Activated T-cell treated with anti-CD3 and anti-CD28 coated beads, Interleukin-2, amount 50 U/mL, for 4 hours (primary cell): ENCODE measurements at places on chromosomes 3 and 15. TPM values are rescaled to one million over a fixed set of nuclear protein-coding genes. Genes with fewer than 3 reads are reported as not detected.

GRCh38 chr15:77027697-77028450, 32.9 kb downstream of the PSTPIP1 start:
- no peak for DNase-seq

GRCh38 chr15:42063122-42063848, 31.1 kb downstream of the PLA2G4D start:
- DNase-seq: no peak

DNA sequence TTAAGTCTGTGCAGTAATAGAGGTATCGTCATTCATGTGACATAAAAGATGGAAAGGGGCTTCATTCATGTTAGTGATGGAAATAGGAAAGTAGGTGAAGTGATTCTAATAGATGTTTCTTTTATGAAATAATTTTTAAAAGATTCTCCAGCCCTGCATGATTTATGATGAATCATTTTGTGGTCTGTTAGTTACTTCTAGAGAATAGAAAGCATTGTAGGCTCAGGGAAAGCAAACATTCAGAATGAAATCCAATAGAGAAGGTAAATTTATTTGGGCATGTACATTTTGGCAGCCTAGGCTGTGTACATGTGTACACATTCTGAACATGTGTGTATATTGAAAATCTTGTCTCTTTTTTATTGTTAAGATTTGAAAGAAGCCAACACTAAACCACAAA, 23.1 kb downstream of the PPARG start:
- no peak for DNase-seq

GRCh38 chr15:70259028-70259424, 161.3 kb upstream of the TLE3 start:
- peak; percentile 52 for DNase-seq

DNA sequence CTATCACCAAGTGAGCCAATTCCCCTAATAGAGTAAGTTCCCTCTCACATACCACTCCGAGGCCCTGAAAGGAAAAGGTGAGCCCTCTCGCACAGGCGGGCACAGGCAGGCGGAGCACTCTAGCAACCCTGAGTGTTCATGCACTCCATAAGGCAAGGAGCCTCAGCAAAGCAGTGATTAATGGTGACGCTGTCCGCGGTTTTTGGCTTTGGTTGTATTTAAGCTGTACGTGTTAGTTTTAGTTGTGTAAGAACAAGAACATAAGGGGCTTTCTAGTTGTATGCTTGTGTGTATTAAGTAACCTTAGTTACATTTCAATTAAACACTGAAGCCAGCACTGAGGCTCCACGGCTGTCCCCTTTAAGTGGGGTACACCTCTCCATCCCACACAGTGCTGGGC, 33.1 kb downstream of the KLHL25 start:
- DNase-seq: no peak

DNA sequence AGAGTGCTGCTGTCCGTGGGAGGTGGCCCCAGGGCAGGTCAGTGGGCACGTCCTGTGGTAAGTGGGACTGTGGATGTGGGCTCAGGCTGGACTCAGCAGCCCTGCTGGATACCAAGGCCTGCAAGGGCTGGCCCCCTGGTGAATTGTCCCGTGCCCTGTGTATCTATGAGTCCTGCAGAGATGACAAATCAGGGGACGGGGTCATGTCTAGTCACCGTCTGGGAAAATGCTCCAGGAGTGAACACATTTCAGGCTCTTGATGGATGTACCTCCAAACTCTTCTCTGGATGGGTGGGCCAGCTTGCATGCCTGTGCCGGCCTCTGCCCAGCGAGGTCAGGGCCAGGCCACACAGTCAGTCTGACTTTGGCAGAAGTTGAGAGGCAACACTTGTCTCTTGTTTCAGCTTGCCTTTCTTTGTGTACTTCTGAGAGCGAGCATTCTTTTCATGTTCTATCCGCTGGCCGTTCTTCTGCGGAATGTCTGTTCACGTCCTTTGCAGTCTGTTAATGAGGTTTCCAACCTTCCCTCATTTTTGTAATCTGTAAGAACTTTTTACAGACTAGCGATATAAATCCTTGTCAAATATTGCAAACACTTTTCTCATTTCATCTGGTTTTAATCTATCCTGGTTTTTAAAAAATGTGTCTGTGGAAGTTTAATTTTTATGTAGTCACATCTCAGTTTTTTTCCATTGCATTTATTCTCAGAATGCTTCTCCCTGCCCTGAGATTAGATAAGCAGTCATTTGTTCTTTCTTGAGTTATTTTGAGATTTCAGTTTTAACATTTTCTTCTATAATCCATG, 11.4 kb upstream of the STAB1 start:
- no peak for DNase-seq

DNA sequence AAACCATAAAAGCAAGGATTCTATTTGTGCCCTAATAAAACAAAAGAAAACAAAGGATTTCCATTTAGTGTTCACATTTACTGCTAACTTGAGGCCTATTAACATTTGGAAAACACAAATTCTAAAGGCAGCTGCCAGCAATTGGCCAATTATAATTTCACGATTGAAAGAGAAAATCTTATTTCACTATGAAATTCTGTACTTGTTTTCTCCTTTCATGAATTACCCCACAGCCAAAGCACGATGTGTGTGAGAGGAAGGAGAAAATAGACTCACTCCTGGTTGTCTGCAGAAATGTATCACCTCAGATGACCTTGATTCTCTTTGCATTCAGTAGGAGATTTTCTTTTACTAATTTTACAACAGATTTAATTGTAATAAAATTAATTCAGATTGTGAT, 242.8 kb upstream of the GBE1 start:
- no peak for DNase-seq

- no peak for DNase-seq
Measured at GRCh38 chr3:34203386-34203785, 405.0 kb downstream of the PDCD6IP start.

DNA sequence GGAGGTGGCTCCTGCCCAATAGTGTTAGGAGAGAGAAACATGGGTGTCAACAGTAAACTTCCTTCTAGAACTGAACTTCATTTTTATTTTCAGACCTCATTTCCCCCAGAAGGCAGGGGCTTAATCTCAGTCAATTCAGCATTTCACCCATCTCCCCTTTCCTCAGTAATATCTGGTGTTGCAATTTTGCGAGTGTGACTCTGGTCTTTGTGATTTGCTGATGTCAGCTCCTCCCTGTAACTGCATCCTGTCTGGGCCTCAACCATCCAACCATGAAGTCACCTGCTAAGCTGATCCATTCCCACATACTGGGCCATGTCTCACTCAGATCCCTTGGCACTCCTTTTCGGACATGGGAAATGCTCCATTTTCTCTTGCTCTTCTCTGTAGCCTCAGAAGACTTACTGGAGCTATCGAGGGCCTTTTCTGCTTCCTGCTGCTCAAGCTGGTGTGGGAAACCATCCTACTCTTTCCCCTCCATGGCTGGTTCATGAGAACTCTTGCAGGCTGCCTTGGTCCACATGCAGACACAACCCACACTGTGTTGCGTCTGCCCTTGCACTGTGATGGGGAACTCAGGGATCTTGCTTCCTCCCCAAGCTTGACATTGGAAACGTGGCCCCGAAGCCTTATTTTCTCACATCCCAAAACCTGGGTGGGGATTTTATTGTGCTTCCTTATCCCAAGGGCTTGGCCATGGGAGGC, 24.6 kb downstream of the CCR4 start:
- no peak for DNase-seq

DNA sequence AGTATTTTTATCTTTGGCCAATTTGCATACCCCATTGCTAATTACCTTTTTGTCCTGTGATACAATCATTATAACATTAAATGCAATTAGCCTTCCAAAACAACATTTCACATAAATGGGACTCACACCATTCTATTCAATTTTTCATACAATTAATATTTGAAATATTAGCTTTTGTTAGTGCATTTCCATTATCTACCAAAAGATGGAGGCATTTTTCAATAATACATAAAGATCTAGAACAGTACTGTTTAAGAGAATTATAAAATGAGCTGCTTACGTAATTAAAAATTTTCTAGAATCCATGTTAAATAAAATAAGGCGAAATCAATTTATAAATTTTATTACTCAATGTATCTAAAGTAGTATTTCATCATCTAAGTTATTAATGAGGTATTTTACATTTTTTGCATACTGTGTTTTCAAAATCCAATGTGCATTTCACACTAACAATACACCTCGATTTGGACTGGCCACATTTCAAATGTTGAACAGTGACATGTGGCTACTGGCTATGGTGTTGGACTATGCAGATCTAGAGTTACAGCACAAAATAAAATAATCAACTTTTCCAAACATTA, 74.3 kb downstream of the TJP1 start:
- no peak for DNase-seq

GRCh38 chr3:29683018-29683993, 402.4 kb downstream of the RBMS3 start:
- no peak for DNase-seq

DNA sequence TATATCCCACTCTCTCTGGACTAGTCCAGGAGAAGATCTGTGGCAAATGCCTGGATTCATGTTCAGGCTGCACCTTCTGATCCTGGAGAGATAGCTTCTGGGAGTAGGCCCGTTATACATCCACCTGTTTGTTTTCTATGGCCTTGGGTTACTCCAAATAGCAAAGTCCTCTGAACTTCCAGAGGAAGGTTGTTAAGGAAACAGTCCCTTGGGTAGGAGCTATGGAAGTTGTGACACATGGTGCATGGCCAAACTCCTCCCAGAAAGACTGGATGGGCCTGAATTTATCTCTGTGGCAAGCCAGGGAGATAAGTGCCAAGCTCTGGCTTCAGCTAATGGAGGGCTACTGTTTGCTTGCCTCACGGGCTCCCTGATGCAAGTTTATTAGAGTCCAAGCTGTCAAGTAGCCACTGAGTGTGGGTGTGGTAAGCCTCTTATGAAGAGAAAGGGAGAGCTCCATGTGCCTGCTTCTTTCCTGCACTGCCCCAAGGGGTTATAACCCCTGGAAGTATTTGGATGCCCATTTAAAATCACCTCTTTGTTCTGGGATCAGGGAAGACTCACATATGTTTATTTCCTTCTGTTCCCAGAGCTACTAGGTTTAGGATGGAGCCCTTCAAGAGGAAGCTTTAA, 328.7 kb upstream of the ATP11B start:
- no peak for DNase-seq

- DNase-seq: peak; percentile 20
Measured at GRCh38 chr15:84715441-84716035, 401 bp downstream of the SEC11A start.

- no peak for DNase-seq
Measured at GRCh38 chr3:151867666-151868065, 5.8 kb upstream of the SUCNR1 start.

DNA sequence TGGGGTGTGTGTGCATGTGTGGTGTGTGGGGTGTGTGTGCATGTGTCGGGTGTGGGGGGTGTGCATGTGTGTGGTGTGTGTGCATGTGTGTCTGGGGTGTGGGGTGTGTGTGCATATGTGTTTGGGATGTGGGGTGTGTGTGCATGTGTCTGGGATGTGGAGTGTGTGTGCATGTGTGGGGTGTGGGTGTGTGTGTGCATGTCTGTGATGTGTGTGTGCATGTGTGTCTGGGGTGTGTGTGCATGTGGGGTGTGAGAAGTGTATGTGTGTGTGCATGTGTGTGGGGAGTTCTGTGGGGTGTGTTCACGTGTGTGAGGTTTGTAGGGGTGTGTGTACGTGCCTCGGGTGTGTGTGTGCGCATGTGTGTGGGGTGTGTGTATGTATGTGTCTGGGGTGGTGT, 6.7 kb upstream of the OCA2 start:
- no peak for DNase-seq

DNA sequence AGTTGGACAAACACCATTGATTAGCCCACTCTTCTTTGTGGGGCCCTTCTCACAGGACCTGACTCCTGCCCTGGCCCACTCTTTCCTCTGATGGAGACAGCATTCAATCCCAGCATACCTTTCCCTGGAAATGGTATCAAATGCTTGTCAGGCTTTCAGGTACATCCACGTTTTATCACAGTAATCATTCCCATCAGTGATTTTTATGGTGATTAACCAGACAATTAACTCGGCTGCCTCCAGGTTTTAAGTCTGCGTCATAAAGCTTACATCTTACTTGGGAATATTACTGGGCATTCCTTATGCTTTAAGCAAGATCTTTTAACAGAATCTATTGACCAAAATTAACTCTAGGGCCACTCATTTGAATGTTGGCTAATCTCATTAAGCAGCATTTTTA, 33.4 kb downstream of the LRRK1 start:
- no peak for DNase-seq

DNA sequence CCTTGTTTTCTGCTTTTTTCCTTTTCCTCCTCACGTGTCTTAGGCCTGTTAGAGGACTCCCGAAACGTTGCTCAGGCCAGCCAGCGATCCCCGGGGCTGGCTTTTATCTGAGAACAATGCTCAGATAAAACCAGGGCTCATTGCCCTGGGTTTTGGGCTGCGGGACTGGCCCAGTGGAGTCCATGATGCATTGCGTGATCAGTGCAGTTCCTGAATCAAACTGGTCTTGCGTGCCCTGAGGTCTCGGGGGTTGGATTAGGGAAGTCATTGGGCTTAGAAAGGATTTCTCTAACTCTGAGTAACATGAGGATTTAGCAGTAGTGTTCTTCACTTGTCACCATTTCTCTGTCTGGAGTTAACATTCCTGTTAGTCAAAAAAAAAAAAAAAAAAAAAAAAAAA, 66.3 kb downstream of the CCR1 start:
- DNase-seq: no peak

- no peak for DNase-seq
Measured at GRCh38 chr15:22786868-22787698, 639 bp downstream of the NIPA1 start.

The PEX11A gene
- total RNA-seq: 1.8 TPM

The PLXNA1 gene
- 33.1 TPM for total RNA-seq

The ARMC8 gene
- total RNA-seq: 51.4 TPM

The PTH1R gene
- total RNA-seq: not detected

The FEZF2 gene
- total RNA-seq: not detected

The UPK1B gene
- total RNA-seq: not detected

The SPTBN5 gene
- 0.16 TPM for total RNA-seq

The C3orf49 gene
- not detected for total RNA-seq

The TTC14 gene
- 32.1 TPM for total RNA-seq
